GM04503 (cell line): ENCODE measurements at places on chromosomes 1 and 21.

- no peak for DNase-seq
These were observed 273.0 kb upstream of the NFIA start for GRCh38 chr1:60809204-60809980.

DNA sequence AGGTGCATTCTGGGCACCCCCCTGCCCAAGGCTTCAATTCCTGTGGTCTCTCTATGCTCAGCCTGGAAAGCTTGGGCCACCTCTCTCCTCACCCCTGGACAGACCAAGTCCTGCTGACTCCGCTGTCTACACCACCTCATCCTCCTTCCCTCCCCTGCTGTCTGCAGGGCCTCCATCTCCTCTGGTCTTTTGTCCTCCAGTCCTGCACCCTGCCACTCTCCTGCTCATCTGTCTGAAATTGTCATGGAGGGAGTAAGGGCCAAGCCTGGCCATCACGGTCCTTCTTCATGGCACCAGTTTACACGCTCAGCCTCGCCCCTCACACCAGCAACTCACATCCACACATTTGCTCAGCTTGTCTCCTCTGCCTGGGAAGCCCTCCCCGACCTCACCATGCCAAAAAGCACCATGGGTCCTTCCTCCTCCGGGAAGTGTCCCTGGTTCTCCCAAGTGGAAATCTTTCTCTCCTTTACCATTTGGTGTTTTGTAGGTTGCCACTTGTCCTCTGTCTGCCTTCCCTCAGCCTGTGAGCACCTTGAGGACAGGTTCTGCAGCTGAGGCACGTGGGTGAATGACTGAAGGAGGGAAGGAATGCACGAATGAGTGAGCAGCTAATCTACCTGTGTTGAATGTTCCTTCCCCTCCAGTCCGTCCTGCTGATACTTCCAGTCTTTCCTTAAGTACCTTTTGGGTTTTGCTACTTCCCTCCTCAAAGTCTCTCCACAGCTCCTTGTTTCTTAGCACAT is 2.1 kb upstream of the SLC2A1 start:
- no peak for DNase-seq

GRCh38 chr21:15793550-15794235 is 63.9 kb downstream of the USP25 start:
- DNase-seq = no peak

GRCh38 chr1:205658943-205659581 is 21.2 kb downstream of the SLC45A3 start:
- no peak for DNase-seq

DNA sequence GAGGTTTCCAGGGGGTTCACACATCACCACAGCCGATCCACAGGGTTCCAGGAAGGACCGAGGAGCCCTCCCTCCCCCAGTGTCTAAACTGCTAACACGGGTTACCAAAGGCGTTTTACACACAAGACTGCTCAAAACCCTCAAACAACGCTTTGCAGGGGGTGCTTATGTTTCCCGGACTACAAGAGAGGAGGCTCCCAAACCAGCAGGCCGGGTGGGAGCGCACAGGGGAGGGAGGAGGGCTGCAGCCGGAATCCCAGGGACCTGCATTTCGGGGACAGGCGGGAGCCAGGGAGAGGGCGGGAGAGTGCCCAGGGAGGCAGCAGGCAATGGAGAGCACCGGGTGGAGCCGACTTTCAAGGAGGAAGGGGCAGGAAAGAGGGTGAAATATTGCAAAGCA is 50.8 kb downstream of the ACBD3 start:
- DNase-seq = no peak

DNA sequence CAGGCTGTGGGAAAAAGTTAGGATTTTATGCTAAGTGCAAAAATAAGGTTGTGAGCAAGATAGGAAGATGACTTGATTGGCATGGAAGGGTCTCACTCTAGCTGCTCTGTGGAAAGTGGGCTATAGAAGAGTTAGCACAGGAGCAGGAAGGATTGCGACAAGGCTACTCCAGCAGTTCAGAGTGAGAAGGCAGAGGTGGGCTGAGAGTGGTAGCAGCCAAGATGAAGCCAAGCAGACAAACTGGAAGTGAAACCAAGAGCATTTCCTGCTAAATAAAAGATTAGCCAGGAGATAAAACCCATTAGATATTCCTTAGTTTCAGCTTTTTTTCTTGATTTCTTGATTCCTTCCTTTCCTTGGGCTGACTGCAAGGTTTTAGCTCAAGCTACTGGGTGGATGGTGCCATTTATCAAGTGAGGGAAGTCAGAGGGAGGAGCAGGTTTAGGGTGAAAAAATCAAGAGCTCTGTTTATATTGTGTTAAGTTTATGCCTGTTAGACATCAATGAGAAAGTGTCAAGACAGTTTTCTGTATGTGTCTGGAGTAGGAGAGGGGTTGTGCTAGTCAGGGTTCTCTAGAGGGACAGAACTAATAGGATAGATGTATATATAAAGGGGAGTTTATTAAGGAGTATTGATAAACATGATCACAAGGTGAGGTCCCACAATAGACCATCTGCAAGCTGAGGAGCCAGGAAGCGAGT is 33.1 kb upstream of the ZNF644 start:
- no peak for DNase-seq

- DNase-seq = no peak
These were observed 20.8 kb upstream of the CCDC17 start for GRCh38 chr1:45644661-45645060.

- no peak for DNase-seq
These were observed 81.9 kb downstream of the SIPA1L2 start for GRCh38 chr1:232547938-232548484.
